Heart left ventricle (tissue), 16 donors: ENCODE measurements at places on chromosomes 6 and 20. TPM values are rescaled to one million over a fixed set of nuclear protein-coding genes. Genes with fewer than 3 reads are reported as not detected.

- no peak for DNase-seq
Measured at GRCh38 chr6:34602318-34603111, 46.4 kb upstream of the SPDEF start.

- no peak for DNase-seq
Measured at GRCh38 chr20:23794841-23795240, 31.7 kb downstream of the CST2 start.

- DNase-seq: peak; percentile 60
Measured at GRCh38 chr20:13995841-13996240, 525 bp downstream of the MACROD2 start.

DNA sequence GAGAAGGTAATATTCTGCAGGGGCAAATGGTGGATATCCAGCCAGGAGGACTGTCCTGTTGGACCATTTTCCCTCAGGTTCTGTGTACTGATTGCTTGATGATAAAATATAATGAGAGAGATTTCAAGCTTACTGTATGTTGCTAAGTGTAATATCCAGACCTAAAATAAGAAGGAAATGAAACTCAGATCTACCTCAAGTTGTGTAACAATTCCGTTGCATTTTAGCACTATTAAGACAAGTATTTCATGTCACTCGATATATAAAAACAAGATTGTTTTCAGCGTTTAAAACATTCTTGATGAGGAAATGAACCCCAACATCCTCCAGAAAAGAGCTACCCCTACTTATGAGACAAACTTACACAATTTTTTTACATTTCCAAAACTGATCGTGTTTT, 57.2 kb downstream of the RGS17 start:
- no peak for DNase-seq

DNA sequence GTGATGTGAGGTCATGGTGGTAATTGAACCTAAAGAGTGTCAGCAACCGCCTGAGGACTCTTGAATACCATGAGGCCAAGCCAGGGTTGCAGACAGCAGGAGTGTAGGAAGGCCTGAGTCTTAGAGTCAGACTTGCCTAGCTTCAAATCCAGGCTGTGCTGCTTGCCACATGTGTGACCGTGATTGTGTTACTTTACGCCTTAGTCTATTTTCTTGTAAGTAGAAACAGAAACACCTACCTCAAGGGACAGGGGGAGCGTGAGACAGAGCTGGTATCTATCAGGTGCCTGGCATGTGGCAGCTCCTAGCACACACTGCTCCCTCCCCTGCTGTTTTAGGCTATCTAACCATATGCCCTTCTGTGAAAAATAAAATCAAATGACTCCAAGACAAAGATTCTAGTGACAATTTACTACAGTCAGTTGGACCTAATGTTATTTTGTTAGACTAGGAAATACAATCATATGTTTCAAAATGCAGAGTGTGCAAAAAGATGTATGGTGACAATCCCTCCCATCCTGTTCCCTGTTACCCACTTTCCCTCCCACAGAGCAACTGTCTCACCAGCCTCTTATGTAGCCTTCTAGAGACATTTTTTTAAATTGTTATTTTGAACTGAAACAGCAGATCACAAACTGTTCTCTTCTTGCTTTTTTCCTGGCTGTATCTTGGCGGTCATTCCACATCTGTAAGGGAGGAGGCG, 21.7 kb downstream of the TAF8 start:
- peak; percentile 11 for DNase-seq

DNA sequence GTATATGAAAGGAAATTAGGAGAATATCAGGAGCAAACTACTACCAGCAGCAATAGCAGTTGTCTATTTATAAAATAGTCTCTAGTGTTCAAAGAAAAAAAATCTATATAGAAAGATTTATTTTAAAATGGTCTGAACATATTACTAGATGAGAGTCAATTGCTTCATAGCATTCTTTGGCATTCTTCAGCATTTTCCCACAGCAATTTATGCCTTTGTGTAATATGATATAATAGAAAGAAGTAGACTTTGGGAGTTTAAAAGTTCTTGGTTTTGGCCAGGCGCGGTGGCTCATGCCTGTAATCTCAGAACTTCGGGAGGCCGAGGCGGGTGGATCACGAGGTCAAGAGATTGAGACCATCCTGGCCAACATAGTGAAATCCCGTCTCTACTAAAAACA, 157.0 kb upstream of the PLN start:
- DNase-seq: no peak

- DNase-seq: no peak
Measured at GRCh38 chr6:150565945-150566344, 33.7 kb upstream of the PLEKHG1 start.

DNA sequence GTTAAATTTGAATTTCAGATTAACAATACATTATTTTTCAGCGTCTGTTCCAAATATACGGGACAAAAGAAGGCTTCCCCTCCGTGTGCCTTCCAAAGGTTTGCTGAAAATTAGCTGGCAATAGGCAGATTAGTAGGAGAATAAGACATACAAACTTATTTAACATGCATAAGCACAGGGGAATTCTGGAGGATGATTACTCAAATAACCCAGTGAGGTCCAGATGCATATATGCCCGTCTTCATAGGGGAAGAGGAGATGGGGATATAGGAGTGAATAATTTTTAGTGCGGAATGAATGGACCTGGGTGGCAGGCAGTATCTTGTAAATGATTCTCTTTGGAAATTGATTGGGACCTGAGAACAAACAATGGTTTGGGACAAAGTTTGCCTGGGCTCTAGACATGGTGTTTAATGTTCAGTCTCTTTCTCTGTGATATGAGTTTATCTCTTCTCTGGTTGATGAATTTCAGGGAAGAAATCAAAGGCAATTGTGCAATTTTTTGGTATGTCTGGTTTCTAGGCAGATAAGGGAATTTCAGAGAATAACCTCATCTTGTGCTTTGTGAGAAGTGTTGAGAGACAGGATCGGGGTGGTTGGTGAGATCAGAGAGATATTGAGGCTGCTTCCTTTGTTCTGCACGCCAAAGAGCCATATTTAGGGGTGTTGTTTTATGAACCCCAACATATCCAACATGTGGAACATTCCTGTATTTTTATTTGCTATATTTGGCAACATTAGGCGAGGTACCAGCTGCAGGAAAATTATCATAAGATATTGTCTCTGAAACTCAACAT, 63.7 kb downstream of the MKKS start:
- DNase-seq: no peak

GRCh38 chr6:166461821-166462460, 79.2 kb upstream of the MPC1 start:
- no peak for DNase-seq

- no peak for DNase-seq
Measured at GRCh38 chr6:96304997-96305396, 216.6 kb upstream of the UFL1 start.

- DNase-seq: no peak
Measured at GRCh38 chr6:165654144-165654543, 8.9 kb downstream of the PDE10A start.

E2F1 gene
- 1.1 TPM for polyA plus RNA-seq

FARS2 gene
- 21.4 TPM for polyA plus RNA-seq

SLC22A16 gene
- polyA plus RNA-seq: 0.25 TPM
